Erythroblast (primary cell): ENCODE measurements at places on chromosomes 5 and 9.

GRCh38 chr5:167936022-167936421 lies 355.4 kb upstream of the WWC1 start:
- DNase-seq, result no peak

DNA sequence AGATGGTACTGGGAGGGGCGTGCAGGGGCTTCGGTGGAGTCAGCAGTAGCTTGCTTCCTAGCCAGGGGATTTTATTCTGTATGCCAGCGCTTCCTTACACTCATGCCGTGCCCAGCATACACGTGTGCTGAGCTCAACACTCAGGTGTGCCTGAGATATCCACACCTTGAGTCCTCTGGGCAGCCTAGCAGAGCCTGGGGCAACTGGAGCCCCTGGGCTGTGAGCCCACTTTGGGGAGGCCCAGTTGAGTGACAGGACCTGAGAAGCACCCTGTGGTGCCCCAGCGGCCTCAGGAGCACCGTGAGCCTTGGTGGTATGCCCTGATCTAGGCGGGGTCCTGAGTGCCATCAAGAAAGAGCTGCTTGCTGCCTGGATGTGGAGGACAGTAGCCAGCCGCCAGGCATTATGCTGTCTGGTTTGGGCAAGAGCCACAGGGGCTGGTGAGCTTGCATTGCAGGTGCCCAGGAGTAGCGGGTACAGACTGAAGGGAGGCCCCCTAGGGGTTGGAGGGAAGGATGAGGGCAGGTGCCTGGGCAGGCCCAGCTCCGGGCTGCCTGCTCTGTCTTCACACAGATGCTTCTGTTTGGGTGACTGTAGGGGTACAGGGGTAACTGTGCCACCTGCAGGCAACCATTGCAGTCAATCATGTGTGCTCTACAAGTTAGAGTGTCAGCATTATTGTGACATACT lies 42.9 kb downstream of the BNIP1 start:
- DNase-seq, result peak; percentile 9

DNA sequence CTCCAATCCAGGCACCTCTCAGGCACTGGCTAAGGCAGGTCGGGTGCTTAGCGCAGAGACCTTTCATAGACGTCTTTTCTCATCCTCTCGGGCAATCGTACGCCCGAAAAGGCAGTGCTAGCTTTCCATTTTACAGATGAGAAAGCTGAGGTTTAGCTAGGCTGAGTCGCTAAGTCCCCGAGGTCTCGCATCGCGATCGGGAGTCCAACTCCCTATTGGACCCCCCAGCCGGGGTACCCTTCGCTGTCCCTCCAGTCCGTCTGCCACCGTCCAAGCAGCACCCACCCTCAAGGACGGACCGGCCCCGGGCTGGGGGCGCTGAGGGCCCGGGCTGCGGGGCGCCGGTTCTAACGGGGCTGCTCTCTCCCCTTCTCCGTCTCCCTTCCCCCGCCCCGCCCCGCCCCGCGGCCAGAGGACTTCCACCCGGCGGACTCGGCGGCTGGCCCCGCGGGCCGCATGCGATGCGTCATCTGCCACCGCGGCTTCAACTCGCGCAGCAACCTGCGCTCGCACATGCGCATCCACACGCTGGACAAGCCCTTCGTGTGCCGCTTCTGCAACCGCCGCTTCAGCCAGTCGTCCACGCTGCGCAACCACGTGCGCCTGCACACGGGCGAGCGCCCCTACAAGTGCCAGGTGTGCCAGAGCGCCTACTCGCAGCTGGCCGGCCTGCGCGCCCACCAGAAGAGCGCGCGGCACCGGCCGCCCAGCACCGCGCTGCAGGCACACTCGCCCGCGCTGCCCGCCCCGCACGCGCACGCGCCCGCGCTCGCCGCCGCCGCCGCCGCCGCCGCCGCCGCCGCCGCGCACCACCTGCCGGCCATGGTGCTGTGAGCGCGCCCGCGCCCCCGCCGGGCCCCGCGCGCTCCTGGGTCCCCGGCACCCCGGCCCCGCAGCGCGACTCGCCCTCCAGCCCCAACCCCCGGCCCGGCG lies 12.5 kb upstream of the EXOSC2 start:
- peak; percentile 86 for DNase-seq

- no peak for DNase-seq
Measured at GRCh38 chr9:134209731-134210311, 45.5 kb upstream of the RNU6ATAC start.

- DNase-seq, result no peak
Measured at GRCh38 chr5:152556784-152557183, 151.7 kb upstream of the NMUR2 start.

GRCh38 chr5:3092664-3093063 lies 341.2 kb upstream of the IRX2 start:
- DNase-seq, result no peak
